Activated gamma-delta T cell treated with Interleukin-2 at 50 U/mL for 16 hours (primary cell): ENCODE measurements at places on chromosomes 6 and 20.

GRCh38 chr6:137813308-137813970 is 53.6 kb upstream of the TNFAIP3 start:
- DNase-seq = no peak

DNA sequence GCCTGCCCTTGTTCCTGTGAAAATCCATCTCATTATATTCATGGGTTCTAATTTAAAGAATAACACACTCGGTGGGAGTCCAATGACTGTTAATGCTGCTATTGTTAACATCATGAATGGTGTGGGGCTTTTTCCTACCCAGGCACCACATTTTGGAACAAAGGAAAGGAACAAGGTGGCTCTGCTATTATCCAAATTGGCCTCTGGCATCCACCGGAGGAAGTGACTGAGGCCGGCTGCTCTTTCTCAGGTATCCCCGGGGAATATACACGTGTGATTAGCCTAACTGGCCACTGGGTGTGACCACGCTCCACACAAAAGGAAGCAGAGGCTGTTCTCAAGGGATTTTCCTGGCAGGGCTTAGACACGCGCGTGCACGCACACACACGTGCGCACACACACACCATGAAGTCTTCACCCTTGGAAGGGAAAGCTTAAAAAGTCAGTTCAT is 601.2 kb upstream of the ARID1B start:
- no peak for DNase-seq

DNA sequence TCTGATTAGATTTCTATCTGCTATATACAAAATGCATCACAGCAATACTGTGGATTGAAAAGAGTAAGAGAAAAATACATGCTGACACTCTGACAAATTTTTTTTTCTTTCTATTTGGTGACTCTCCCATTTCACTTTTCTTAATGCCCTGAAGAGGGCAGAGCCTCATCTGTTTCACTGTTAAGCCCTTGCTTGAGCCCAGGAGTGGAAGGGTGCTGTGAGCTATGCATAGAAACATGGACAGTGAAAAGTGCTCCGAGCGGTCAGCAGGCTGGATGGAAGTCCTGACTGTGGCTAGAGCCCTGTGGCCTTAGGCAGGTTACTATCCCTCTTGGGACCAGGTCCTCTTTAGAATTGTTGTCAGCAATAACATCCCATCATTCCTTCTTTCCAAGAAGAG is 17.4 kb upstream of the CSE1L start:
- DNase-seq = no peak

DNA sequence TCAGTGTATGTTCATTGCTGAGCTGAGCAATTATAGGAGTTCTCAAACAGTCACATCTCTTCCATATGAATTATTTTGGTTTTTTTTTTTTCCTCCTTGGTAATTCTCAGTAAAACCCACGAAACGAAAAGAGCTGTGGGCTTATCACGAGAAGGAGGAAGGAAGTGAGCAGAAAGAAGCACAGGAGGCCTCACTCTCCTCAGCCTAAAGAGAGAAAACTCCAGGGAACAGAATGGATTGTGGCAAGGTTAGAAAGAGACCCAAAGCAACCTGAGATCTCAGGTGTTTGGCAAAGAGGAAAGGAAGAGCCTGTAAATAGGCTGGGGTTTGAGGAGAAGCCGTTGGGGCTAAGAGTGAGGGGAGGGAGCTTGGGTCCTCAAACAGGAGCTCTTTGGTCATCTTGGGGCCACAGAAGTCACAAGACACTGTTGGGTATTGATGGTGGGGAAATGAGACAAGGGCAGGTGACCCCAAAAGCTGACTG is 67.8 kb upstream of the CITED2 start:
- no peak for DNase-seq

- no peak for DNase-seq
Observed at GRCh38 chr6:128525406-128525805, 5.0 kb upstream of the PTPRK start.

DNA sequence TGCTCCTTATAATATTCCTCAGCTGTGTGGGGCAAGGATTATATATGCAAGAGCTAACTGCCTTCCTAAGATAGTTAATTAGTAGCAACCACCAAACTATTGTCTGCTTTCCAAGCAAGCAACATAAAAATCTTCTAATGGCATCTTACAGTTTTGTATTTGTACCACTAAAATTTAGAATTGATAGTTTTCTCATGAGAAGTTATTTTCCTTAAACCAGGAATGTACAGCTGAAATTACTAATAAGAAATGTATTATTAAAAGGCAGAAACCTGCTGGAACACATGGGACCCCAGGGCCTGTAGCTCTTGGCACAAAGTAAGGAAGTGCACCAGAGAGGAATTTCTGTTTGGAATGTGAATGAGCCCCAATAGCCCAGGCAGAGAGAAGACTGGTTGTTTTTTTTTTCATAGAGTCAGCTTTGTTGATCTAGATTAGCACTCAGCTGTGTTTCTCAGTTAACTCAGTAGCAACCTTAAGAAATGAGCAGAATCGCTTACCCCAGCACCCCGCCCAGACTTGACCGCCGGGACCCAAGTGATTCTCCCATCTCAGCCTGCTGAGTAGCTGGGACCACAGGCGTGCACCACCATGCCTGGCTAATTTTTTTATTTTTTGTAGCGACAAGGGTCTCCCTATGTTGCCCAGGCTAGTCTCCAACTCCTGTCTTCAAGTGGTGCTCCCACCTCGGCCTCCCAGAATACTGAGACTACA is 2.6 kb downstream of the MGME1 start:
- no peak for DNase-seq

DNA sequence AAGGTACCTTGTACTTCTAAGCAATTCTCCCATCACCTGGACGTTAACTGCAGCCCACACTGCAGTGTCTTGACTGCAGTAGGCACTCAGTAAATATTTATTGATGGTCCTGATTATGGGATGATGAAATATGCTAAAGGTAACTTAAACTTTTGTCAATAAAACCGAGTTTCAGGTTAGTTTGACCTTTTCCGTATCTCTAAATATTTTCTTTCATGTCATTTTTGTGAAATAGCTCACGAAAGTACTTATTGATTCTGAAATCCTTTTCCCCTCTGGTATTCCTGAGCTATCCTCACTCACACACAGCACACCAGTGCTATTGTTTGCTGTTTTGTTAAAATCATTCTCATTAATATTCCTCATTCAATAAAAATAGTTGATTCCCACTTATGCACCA is 149.4 kb upstream of the ESR1 start:
- DNase-seq = no peak

GRCh38 chr6:78598966-78599365 is 268.4 kb upstream of the IRAK1BP1 start:
- DNase-seq = no peak

DNA sequence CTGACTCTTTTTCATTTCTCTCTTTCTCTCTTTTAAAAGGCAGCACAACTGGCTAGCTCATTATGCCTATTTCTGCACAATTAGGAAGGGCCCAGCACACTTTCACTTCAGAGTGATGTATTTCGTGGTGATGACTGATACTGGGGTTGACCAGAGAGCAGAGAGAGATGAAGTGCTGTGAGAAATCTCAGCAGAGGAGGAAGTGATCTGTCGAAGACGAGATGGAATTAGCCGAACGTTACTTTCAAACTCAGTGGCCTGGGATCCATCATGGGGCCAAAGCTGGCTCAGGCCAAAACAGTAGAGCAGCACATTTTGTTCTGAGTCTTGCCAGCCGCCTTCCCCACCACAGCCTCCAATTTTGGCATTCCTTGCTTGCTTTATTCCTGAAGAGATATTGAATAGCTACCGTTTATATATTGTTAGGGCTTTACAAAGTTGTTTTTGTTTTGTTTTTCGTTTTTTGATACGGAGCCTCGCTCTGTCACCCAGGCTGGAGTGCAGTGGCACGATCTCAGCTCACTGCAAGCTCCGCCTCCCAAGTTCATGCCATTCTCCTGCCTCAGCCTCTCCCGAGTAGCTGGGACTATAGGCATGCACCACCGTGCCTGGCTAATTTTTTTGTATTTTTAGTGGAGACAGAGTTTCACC is 213.2 kb upstream of the ECI2 start:
- DNase-seq = no peak

DNA sequence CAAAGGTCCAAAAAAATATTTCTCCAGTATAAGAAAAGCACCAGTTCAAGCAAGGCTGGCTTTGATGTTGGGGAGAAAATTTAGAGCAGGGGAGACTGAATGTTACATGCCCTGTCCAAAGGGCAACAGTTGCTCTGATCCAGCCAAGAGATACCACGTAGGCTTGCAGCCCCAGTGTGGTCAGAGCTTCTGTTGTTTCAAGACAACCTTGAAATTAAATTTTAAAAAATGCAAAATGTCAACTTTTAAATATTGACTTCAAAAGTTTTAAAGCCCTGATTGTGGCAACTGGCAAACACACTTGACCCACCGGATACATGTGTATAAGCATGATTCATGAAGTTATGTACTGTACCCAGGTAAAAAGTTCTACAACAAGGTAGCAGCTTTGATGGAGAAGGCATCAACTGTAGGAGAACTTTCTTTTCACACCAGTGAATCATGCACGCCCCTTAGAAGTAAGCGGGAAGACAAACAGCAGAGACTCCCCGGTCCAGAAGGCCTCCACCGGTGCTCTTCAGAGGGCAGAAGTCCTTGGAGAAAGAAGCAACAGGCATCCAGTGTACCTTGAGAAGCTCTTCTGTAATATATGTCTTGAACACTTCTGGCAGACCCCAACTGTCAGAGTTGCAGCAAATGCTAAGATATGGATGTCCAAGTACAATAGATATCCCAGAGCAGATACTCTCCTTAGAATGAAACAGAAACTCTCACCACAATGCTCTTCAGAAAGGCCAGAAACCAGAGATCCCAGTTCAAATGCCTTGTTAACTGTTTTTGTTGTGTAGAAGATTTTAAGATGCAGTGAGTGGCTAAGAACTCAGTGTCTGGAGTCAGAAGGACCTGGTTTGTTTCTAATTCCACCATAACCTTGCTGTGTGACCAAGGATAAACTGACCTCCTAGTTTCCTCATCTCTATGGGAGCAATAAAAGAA is 115.4 kb downstream of the BCAS1 start:
- no peak for DNase-seq

- no peak for DNase-seq
Observed at GRCh38 chr20:22611636-22612035, 27.3 kb upstream of the FOXA2 start.

- DNase-seq = no peak
Observed at GRCh38 chr6:20833881-20834515, 299.7 kb downstream of the CDKAL1 start.

GRCh38 chr6:8130399-8130798 is 28.1 kb upstream of the EEF1E1 start:
- DNase-seq = no peak

DNA sequence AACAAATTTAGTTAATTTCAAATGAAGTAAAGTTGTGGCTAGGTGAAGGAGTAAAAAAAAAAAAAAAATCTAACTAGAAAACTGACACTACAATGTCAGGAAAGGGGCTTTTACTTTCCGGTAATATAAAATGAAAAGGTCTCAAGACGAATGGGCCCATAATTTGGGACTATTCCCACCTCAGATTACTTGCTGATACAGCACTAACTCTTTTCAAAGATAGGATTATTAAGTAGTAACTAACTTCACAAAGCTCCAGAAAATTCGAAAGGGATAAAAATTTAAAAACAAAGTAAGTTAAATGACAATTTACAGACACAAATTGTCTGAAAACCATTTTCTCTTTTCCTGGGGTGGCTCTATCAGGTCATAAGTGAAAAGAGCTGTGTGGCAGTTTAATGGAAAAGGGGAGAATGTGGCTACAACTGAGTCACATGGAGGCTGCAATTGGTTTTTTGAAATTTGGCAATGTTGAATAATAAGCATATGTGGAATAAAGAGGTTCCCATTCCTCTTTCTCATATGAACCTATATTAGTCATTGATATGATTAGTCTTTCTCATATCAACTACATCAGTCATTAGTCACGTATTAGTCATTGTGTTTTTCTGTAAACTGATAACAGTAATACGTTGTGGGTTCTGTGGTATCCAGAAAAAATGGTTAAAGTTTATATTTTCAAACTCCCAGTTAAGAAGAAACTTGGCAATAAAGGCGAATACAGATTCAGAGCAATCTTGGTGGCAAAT is 78.0 kb downstream of the RWDD2A start:
- DNase-seq = no peak

GRCh38 chr6:108031968-108032367 is 42.6 kb downstream of the OSTM1 start:
- no peak for DNase-seq

GRCh38 chr20:44056010-44056698 is 130.8 kb downstream of the JPH2 start:
- peak; percentile 55 for DNase-seq

DNA sequence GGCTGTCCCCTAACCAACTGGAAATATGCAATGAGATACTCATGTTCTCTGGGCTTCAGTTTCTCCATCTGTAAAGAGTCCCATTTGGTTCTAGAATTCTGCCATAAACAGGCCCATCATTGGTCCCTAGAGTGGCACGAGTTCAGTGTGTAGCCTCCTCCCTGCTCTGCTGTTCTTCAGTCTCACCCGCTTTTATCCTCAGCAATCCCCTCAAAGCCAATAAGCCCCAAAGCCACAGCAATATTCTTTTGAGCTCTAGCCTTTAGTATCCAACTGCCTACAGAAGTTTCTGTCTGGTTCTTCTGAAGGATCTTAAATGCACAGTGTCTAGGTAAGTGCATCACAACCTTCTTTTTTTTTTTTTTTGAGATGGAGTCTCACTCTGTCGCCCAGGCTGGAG is 9.8 kb upstream of the MRPS18A start:
- DNase-seq = no peak

DNA sequence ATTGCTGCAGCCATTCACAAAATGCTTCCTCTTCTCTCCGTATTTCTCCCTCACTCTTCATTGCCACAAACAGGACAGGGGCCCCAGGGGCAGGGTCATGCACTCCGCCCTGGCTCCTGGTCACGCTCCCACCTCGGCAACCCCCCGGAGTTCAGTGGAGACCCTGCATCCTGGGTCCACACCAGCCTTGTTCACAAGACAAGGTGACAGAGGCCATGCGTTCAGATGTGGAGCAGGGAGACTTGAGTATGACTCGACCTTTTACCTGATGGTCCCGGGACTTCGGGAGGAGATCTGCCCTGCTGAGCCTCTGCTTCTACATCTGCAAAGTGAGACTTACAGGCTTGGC is 49.4 kb downstream of the ANKRD60 start:
- DNase-seq = no peak

DNA sequence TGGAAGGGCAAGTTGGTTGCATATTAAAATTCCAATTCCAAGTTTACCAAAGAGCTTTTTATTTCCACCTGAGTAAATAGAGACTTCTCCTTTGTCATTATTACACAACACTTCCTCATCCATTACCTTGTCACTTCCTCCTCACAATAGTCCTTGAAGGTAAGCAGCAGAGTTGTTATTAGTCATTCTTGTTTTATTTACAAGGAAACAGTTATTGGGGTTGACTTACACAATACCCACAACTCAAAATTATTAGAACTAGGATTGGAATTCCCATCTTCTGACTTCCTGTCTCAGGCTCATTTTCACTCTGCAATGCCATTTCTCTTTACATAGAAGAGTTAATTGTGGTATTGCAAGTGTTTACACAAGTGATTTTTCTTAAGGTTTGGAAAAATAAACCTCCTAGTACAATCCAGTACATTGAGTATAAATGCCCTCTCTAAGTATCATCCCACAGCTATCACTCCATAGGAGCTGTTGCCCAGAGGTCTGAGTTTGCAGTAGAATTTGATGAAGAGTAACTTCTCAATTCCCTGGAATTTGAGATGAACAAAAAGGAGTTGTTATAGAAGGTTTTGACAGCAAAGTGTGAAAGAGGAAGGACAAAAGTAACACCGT is 28.9 kb upstream of the MTRF1L start:
- no peak for DNase-seq

- no peak for DNase-seq
Observed at GRCh38 chr6:108113557-108114519, 39.3 kb upstream of the OSTM1 start.

- no peak for DNase-seq
Observed at GRCh38 chr6:125477844-125478243, 176.1 kb upstream of the HDDC2 start.
